GM18507 (cell line): ENCODE measurements at places on chromosomes 11 and 22.

DNA sequence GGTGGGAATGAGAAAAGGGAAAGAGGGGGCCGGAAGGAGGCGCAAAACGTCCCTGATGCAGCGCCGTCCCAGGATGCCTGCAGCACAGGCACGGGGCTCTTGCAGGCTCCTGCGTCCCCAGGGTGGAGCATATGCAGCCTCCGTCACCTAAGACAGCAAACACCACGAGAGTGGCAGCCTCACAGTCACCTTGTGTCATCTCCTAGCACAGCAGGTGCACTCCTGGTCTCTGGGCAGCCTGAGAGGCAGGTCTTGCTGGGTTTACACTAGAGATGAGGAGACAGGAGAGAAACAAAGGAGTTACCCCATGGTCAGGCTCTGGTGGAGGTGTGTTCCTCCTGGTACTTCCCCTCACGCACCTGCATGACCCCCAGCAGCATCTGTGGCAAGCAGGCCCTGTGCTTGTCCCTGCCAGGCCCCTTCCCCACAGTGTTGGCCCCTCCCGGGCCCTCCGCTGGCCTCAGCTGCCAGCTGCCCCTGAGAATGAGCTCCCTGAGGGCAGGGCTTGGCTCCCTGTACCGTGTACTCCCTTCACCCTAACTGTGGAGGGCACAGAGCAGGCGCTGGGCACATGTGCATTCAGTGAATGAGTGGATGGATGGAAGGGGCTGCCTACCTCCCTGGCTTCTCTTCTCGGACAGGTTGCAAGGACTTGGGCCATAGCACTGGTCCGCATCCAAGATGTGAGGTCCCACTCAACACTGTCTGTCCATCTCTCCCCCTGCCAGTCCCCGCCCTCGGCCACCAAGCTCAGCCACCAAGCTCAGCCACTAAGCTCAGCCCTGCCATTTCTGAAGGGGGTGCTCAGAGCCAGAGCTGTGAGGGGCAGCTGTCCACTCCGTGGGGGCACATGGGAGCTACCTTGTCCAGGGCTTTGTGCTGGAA is 988.6 kb downstream of the BRD1 start:
- DNase-seq: no peak

DNA sequence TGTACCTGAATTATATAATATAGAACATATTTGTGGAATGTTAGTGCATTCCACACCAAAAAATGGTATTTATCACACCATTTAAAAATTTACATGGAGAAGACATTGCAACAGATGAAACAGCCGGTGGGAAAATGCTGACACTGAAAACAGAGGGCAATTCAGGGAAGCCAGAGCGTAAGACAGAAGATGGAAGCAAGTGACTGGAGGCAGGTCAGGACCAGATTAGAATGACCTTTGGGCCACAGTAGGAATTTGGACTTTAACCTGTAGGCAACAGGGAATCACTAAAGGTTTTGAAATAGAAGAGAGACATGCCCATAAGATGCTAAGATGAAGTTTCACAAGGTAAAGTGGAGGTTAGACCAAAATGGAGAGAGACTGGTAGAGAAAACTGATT is 60.5 kb downstream of the METTL15 start:
- no peak for DNase-seq

- no peak for DNase-seq
Observed at GRCh38 chr11:69471729-69472540, 9.5 kb upstream of the LINC01488 start.

DNA sequence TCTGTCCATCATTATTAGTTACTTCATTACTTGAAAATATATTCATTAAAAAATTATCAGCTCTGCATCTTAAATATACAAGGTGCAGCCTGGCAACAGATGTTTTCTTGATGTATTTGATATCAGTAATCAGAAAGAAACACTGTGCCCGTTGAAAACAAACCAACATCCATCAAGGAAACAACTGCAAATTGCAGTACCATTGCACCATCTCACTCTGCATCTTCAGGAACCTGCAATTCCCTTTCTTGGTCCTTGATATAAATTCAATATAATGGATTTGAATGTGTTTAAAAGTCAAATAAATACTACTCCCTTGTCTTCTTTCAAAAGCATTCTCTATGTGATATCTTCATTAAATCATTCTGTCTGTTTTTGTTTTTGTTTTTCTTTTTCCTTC is 1131.2 kb downstream of the FAM181B start:
- DNase-seq: no peak

- DNase-seq: no peak
Observed at GRCh38 chr22:16827506-16827905, 2.3 kb upstream of the XKR3 start.
